ENCODE measurements at places on chromosomes 13 and 19.

- DNase-seq: no peak
Measured at GRCh38 chr19:18477042-18477779, 39.3 kb upstream of the ISYNA1 start.

- no peak for DNase-seq
Measured at GRCh38 chr19:35167251-35168119, 12.9 kb downstream of the FXYD5 start.

GRCh38 chr13:29925457-29926097 is 75.2 kb upstream of the UBL3 start:
- no peak for DNase-seq

DNA sequence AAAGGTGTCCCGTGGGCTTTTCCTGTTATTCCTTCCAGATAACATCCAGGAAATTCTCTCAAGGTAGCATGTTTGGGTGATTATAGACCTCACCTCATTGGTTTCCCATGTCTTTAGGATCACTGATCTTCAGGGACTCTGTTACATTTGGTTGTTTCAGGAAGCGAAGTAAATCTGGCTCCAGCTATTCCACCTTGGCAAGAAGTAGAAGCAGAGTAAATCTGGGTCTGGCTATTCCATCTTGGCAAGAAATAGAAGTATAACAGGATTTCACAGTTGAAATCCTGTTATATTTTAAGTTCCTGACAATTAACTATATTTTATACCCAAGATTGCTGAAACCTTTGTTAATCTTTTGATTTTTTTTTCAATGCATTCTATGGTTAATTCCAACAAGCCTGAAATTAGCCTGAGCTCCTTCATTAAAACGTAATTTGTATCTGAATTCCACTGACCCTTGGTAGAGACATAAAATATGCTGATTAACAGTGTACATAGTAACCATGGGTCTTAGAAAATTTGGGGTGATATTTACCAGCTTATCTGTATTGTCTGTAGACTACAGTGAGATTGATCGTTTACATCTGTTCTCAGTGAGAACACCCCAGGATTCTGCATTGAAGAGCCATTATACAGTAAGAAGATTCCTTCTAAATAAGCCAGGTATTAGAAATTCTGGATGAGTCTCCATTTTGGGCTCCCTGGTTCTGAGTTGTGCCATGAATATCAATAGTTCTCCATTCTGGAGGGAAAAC is 267.6 kb upstream of the SLITRK6 start:
- no peak for DNase-seq

- DNase-seq: no peak
Measured at GRCh38 chr19:40578442-40578908, 1.8 kb downstream of the SHKBP1 start.

- DNase-seq: no peak
Measured at GRCh38 chr19:496112-496665, at the start of gene MADCAM1. MADCAM1 (plus strand) TSS chr19:496486; CDS start chr19:496500, 14 bp downstream.

Data from stimulated activated CD4-positive, alpha-beta T cell treated with anti-CD3 and anti-CD28 coated beads, Interleukin-15, amount 100 ng/mL, for 1 hour (primary cell).